ENCODE measurements at places on chromosomes 2 and 18.

GRCh38 chr18:55420665-55421307, 167.2 kb downstream of the TCF4 start:
- peak; percentile 35 for DNase-seq

DNA sequence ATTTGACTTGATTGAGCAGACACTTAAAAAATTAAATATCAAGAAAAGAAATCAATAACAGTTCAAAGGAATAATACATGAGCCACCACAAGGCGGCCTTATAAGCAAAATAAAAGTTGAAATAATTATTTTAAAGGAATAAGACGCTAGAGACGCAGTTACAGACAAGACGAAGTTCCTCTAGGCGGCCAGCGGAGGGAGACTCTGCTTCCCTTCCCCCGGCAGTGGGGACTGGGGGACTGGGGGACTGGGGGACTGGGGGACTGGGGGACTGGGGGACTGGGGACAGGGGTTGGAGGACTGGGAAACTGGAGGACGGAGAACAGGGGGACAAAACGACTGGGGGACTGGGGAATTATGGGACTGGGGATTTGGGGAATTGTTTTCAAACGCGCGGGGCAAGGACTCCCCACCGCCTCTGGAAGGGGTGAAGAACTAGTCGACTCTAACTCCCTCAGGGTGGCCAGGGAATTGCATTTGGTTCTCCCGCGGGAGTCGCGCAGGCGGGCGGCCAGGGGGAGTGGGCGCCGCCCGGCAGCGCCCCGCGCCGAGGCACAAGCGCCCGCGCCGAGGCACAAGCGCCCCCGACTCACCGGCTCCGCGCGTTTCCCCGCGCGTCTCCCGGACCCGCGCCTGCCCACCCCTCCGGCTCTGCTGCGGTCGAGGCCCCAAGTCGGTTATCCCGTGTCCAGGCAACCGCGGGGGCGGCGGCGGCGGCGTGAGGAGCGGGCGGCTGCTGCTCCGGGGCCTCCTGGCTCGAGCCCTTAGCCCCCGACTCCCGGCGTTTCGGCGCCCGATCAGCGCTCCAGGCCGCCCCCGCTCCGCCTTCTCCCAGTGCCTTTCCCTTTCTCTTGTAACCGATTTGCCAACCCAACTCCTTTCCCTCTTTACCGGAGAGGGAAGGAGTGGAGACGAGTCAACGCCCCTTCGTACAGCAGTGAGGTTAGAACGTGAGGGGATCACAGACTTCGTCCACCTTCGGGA, at the start of gene CCDC178:
TSS of gene CCDC178 (minus strand) at position 662 of the 984 bp plus-strand sequence. CDS start 28,633 bp downstream, outside the sequence.
- DNase-seq, result no peak

DNA sequence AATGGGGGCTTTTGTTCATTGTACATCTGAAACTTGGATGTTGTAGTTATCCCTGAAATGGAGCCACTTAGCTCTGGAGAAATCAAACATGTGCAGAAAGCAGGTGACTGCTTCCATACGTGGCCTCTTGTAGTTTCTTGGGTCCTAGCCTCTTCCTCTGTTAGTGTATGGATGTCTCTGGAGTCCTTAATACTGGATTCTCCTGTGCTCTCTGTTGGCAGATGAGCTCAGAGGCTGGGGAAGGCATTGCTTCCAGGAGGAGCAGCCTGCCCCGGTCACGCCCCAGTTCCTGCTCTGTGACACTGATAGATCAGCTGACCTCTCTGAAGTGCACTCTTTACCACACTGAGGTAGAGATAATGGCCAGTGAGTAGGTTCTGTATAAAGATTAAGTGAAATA, 176.2 kb downstream of the LDLRAD4 start:
- DNase-seq, result no peak

DNA sequence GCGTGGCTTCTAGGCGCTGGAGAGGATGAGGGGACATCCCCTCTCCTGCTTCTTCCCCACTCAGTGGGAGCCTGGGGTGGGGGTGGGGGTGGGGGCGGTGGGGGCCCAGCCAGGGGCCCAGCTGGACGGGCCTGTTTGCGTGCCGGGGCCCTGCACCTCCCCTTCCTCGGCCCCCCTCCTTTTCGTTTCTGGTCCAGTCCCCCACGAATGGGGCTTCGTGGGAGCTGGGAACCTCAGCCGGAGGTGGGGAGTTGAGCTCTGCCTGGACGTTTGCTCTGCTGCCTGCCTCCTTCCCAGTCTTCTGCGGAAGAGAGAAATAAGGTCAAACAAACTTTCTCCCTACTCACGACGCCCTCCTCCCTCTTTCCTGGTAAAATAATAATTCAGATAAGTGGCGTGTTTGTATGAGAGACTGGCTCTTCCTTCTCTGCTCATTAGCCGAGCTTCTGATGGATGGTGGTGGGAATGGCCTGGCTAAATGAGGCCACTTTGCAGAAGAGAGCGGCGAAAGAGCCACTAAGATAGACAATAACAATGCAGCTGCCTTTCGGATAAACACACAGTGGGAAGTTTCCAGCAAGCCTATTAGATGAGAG, 782 bp downstream of the MTA3 start:
- no peak for DNase-seq

DNA sequence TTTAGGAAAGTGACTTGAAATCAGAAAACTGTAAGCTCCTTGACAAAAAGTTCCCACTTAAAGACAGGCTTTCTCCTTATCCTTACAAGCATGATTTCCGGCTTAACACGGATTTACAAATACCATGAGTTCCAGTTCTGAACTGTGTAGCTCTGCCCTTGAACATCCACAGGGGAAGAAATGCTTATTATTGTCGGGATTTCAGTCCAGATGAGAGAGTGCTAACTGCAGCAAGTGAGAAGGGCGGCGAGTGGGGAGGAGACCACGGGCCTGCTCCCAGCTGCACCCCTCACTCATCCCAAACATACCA, 73.1 kb downstream of the LRRC30 start:
- DNase-seq, result no peak
